ENCODE measurements at places on chromosomes 1 and 21.

GRCh38 chr1:38826262-38826661, 33.3 kb downstream of the RRAGC start:
- no peak for DNase-seq

GRCh38 chr21:17427157-17427556, 85.7 kb upstream of the CXADR start:
- no peak for DNase-seq

- DNase-seq, result no peak
Measured at GRCh38 chr1:17849216-17849615, 94.1 kb downstream of the ACTL8 start.

DNA sequence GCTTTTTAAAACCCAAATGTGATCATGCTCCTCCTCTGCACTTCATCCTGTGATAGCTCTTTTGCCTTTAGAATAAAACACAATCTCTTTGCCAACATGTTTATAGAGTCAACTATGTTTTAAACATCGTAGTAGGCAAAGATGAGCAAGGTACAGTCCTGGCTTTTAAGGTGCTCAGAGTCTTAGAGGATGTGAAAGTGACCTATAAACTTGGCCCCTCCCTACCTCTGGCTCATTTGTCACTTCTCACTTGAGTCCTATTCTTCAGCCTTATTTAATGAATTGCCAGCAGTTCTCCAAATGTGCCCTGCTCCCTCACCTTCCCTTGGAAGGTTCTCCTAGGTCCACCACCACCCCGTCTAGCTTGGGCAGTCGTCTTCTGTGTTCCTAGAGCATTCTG, 617.0 kb upstream of the NR5A2 start:
- no peak for DNase-seq

GRCh38 chr1:1203561-1204424, 2.6 kb downstream of the TNFRSF18 start:
- peak; percentile 38 for DNase-seq

GRCh38 chr1:26340047-26340481, 13.9 kb downstream of the CRYBG2 start:
- no peak for DNase-seq

DNA sequence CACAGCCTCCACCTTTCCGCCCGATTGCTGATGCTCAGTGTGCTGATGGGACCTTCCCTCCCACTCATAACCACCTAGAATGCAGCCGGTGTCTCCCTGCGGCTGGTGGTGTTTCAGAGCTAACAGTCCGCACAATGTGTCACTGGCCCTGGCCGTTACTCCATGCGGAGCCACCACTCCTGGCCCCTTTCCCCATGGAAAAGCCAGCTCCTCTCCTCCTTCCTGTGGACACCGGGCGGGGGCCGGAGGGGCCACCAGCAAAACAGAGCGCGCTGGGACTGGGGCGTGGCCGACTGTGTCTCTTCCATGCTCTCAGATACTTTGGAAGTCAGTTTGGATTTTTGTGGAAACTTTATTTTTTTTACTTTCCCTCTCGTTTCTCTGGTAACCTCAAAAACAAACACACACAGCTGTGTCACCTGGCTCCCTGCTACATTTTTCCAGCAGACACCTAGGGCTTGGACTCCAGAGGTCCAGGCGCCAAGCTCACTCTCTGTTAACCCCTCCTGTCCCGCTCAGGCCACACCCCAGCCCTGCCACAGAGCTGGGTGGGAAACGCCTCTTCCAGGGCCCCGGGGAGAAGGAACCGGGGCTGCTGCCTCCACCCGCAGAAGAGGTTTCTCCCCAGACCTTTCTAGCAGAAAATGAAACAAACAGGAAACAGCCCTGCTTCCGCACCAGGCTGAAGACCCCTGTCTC, 32.5 kb upstream of the COL6A2 start:
- DNase-seq, result no peak

GRCh38 chr1:39034114-39034654, 8.0 kb downstream of the NDUFS5 start:
- no peak for DNase-seq

- DNase-seq, result no peak
Measured at GRCh38 chr1:37697090-37697489, 4.8 kb downstream of the CDCA8 start.

DNA sequence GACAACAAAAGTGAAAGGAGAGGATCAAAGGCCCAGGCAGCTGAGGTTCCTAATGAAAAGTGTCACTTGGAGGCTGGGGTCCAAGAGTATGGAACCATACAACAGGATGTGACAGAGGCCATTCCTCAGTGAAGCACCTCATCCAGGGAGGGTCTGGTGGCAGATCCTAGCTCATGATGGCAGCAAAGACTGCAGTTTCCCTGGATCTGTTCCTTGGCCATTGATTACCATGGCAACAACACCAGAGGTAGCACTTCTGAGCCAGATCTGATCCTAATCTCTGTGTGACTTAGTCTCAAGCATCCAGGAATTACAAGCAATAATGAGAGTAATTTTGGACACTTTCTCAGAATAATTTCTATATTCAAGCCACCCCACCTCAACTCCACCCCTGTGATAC, 12.9 kb downstream of the FAM177B start:
- DNase-seq, result no peak

GRCh38 chr1:93137604-93138292, 42.5 kb downstream of the TMED5 start:
- DNase-seq, result no peak

DNA sequence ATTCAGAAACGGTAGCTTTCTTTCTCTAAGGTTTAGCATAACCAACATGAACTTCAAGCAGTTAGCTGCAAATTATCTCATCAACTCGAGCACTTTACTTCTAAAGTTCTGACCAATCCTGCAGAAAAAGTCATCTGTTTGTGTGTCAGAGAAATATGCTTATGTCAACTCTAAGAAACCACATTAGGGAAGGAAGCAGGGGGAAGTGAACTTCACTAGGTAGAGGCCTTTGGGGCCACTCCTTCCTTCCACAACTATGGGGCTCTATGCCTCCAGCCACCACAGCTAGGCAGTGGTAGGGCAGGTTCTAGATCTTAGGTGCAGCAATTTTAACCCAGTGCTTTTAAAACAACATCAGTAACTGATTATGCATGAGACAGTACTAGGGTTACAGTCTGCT, 375.9 kb downstream of the DSCAM start:
- no peak for DNase-seq

- DNase-seq, result peak; percentile 87
Measured at GRCh38 chr1:23524716-23525401, 6.2 kb downstream of the E2F2 start.

- DNase-seq, result no peak
Measured at GRCh38 chr1:21290546-21290944, 282 bp upstream of the ECE1 start.

DNA sequence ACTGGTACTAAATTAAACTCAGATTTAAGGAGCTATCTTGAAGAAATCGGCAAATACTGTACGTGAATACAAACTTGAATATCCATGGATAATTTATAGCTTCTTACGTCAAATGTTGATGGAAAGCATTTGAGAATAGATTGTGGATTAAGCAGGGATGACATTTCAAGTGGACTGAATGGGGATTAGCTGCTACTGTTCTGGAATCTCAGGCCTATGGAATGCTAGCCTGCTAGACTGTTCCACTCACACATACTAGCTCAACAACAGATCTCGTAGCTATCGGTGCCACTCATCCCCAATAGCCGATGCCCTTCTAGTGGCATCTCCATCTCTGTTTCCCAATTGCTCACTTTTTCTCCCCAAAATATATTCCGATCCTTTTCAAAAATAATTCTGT, 62.0 kb upstream of the USP25 start:
- DNase-seq, result peak; percentile 10

DNA sequence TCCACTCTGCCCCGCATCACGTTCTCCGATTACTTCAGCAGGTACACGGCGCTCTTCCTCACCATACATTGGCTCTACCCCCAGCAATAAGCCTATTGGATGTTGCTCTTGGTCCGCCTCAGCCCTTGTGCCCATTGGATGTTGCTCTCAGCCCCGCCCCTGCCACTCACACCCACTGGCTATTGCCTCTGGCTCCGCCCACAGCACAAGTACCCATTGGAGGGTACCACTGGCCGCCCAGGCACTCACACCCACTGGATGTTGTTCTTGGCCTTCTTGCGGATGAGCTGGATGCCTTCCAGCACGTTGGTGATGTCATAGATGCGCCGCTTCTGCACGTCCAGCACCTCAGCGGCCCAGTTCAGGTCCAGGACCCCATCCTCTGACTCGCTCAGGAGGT, 9.4 kb downstream of the E2F2 start:
- DNase-seq, result peak; percentile 50

GRCh38 chr1:231107600-231108326, 54.1 kb upstream of the TRIM67 start:
- DNase-seq, result no peak

GRCh38 chr1:22665752-22666151, 12.7 kb downstream of the C1QB start:
- peak; percentile 79 for DNase-seq

- DNase-seq, result no peak
Measured at GRCh38 chr1:203381151-203381751, 30.3 kb upstream of the FMOD start.

DNA sequence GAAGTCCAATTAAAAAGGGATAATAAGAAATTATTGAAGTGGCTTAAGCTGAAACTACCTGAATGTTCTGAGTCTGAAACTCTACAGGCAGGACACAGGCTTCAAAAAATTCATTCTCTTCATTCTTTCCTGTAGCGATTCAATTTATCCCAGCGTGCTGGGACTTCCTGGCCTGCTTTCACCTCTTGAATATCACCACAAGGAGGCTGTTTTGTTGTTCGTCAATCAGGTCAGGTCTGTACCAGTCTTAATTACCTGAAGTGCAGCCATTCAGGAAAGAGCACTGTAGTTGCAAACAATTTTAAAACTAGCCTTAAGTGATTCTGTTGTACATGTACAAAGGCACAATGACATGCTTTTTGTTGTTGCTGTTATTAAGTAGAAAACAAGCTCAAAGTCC, 38.4 kb downstream of the FYB2 start:
- no peak for DNase-seq

- no peak for DNase-seq
Measured at GRCh38 chr1:189637041-189637440, 840.6 kb downstream of the BRINP3 start.

- DNase-seq, result peak; percentile 23
Measured at GRCh38 chr1:55848906-55849305, 633.7 kb upstream of the USP24 start.

GRCh38 chr1:204576422-204576821, 60.2 kb downstream of the MDM4 start:
- peak; percentile 66 for DNase-seq

GRCh38 chr1:181541947-181542346, 58.6 kb downstream of the CACNA1E start:
- DNase-seq, result peak; percentile 39

GRCh38 chr1:212816567-212817278, 25.0 kb downstream of the TATDN3 start:
- DNase-seq, result peak; percentile 21

DNA sequence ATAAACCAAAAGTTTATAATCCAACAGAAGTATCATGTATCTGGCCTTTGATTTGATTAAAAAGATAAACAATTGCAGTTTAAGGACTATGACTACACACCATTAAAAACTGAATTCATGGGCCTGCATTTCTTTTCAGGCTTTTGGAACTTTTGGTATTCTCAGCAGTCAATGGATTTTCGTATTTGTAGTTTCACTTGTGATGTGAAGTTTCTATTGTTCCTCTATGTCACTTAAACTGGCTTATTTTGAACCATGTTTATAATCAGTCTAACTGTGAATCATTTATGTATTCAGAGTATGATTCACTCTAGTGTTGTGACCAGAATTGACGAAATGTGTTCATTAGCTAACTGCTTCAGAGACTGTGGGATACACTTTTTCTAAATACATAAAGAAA, 132.9 kb downstream of the COQ8A start:
- no peak for DNase-seq

GRCh38 chr1:117544509-117545109, 61.2 kb upstream of the TENT5C start:
- peak; percentile 53 for DNase-seq

- no peak for DNase-seq
Measured at GRCh38 chr1:148372731-148373130, 110.4 kb downstream of the PPIAL4G start.

DNA sequence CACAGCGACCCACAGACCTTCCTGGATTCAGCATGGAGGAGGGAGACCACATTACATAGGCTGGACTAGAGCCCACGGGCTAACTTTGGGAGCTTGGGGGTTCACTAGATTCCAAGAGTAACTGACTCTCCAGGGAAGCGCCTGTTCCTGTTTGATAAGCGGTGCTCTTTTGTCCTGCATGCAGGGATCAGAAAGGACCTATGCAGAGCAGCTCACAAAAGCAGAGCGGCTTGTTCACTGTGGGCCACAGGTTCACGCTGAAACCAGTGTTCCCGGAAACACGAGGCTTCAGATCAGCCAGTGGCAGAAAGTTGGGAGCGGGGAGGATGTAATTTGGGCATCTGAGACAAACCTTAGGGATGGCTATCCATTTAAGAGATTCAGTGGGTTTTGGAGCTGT, 403.9 kb downstream of the PCP4 start:
- no peak for DNase-seq

DNA sequence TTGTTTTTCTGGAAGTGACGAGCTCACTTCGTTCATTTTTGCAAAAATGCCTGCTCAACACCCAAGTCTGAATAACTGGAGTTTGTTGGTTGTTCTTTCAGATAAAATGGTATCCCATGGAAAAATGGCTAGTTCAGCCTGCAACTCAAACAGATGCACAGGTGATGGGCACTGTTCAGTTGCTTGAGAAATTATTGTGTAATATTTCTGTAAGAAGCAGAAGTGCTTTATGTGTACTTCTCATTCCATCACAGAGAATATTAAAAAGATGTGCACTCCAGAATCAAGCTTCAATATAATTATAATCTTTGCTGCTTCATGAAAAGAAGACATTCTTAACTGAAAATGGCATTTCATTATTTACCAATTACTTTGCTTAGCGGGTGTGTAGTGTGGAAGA, 9.1 kb downstream of the SYT2 start:
- no peak for DNase-seq

DNA sequence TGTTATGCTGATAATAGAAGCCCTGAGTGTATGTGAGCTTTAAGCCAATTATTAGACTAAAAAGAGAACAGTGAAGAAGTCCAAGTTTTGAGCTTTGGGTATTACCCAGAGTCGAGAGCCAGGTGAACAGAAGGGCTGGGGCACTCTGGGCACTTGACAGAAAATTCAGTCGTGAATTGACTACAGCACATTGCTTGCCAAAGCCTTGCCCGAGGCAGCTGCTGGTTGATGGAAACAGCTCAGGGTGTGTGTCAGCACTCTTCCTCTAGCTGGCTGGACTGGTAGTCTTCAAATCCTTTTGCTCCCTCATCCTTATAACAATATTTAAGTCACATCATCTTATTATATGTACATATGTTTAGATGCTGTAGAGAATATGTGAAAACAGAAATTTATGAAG, 21.3 kb downstream of the PDE4B start:
- DNase-seq, result peak; percentile 13

DNA sequence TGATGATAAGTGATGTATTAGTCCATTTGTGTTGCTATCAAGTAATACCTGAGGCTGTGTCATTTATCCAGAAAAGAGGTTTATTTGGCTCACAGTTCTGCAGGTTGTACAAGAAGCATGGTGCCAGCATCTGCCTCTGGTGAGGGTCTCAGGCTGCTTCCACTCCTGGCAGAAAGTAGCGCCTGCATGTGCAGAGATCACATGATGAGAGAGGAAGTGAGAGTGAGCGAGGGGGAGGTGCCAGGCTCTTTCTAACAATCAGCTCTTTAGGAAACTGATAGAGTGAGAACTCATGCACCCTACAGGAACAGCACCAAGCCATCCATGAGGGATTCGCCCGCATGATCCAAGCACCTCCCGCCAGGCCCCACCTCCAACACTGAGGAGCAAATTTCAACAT, 2.2 kb upstream of the FHAD1 start:
- no peak for DNase-seq

Measured in NCI-H82 (cell line).